ENCODE measurements at places on chromosomes 7 and 10.

GRCh38 chr10:47027784-47028260 lies 116.6 kb downstream of the PTPN20 start:
- DNase-seq: no peak

GRCh38 chr7:88042157-88042556 lies 108.1 kb downstream of the ADAM22 start:
- no peak for DNase-seq

DNA sequence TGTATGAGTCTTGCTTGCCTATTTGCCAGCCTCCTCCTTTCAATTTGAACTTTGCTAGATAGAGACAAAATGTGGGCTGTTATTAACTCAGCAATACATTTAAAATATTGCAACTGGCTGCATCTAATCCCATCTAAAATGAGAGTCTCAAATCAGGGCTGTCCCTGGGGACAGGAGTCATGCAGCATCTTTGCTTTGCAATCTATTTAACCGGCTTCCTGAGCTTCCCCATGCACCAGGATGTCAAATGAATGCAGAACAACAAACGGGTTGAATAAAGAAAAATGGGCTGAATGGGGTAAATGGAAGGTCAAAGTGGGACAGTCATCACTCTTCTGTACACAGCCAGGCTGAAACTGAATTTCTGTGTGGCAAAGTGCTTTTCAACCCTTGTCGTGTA lies 89.2 kb downstream of the AOAH start:
- DNase-seq: no peak

- DNase-seq: peak; percentile 55
Measured at GRCh38 chr7:134724606-134725005, 54.8 kb upstream of the CALD1 start.

DNA sequence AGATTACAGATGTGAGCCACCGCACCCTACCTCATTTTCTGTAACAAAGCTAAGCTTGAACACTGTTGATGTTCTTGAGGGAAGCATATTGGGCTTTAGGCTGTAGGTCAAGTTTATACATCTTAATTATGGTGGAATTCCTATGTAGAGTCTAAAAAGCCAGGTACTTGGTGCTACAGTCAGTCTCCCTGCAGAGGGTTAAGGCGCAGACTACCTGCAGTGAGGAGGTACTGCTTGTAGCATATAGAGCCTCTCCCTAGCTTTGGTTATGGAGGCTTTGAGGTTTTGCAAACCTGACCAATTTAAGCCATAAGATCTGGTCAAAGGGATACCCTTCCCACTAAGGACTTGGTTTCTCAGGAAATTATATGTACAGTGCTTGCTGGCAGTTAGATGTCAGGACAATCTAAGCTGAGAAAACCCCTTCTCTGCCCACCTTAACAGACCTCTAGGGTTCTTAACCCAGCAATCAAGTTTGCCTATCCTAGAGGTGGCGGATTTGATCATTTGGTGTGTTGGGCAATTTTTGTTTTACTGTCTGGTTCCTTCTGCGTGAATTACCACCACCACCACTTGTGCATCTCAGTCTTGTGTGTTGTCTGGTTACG lies 6.0 kb downstream of the PPIA start:
- no peak for DNase-seq

DNA sequence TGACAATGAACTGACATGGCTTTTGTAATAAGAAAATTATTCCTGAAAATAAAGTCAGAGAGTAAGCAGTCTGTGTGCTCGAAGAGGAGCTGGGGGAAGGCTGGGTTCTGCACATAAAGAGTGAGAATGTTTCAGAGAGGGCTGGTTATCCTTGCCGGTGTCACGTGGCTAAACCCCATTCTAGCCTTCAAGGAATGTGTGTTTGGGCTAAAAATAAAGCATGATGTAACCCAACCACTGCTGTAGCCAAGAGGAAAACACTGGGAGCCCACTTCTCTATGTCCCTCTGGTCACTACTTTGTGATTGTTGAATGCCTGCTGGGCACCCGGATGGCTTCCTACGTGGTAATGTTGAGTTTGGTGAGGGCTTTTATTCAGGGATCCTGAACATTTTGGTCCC lies 23.5 kb downstream of the WDFY4 start:
- DNase-seq: no peak

GRCh38 chr7:126210707-126211106 lies 1042.0 kb downstream of the GRM8 start:
- no peak for DNase-seq

DNA sequence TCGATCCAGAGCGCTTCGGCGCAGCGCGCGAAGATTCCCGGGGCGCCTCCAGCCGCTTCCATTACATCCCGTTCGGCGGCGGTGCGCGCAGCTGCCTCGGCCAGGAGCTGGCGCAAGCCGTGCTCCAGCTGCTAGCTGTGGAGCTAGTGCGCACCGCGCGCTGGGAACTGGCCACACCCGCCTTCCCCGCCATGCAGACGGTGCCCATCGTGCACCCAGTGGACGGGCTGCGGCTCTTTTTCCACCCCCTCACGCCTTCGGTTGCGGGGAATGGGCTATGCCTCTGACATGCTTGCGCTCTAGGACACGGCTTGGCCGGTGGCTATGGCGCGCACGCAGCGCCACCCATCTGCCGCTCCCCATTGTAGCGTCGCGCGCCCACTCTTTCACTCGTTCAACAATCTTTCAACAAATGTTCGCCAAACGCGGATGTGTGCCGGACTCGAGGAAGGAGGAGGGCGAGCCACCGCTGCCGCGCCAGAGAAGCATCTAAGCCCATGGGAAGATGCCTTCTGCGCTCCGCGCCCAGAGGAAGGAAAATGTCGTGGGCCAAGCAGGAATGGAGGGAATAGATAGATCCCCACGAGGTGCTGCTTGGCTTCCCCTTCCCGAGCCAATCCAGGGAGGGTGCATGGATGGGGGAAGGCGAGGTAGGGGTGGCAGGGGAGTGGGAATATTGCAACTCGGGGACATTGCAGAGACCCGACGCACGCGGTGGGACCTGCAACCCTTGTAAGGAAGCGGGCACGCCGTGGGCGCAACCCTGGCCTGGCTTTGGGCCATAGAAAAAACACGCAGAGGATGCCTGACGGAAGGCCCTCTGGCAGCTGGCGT lies 5.1 kb upstream of the CYP26A1 start:
- DNase-seq: no peak

GRCh38 chr7:46468753-46469356 lies 547.8 kb upstream of the IGFBP3 start:
- DNase-seq: peak; percentile 28

DNA sequence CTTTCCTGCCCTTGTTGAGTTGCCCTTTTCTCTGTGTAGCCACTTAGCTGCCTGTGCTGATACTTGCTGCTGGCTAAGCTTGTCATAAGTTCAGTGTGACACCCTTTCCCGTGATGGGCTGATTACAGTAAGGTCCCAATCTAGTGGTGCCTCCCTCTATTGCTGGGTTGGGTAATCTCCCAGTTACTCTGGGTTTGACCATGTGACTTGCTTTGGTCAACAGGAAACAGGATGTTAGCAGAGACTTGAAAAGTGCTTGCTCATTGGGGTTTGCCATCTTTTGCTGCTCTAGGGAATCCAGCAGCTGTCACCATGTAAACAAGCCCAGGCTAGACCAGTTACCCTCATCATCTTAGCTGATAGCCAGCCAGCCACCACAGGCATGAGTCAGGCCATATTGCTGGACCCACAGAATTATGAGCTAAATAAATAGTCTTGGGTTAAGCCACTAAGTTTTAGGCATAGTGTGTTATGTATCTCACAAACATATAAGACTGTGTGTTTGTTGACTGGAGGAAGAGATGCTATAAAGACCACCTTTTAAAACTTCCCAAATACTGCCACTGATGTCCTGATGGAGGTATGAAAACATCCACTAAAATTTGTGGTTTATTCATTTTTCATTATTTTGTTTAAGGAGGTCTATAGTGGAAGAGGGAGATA lies 4.0 kb upstream of the LEP start:
- DNase-seq: peak; percentile 48

DNA sequence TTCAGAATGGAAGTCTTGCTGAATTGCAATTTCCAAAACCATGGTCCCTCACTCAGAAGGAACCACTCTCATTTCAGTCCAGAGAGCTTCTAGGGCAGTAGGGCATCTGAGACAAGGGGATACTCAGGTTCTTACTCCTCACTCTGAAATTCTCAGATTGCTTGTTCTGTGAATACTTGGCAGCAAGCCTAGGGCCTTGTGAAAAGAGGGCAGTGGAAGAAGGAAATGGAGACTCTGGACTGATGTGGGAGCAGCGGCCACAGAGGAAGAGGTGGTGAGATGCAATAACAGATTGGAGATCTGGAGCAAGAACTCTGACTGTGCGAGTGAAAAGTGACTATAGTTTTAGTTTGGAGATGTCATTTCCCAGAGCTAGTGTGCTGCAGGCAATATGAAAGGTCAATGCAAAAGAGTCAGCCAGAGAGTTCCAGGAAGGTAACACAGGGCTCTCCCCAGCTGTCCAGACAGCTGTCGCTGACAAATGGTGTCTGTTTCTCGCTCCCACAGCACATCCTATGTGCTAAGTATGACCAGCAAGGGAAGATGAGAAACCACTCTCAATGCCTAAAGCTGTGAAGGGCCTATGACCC lies 291.6 kb upstream of the KIAA1217 start:
- DNase-seq: peak; percentile 6

DNA sequence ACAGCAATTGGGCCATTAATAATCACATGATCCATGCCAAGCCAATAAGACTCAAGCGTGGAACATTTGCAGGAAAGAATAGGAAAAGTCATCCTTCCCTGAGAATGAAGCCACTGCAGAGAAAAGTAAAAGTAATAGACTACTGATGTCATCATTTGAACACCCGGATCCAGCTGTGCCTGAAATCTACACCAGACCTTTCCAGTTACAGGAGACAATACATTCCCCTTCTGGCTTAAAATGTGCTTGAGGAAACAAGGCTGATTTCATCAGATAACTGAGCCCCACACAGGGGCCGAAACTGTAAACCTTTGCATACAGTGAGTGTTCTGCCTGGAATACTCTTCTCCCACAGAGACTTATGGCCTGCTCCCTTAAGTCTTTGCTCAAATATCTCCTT lies 232.8 kb downstream of the KCNMA1 start:
- no peak for DNase-seq

DNA sequence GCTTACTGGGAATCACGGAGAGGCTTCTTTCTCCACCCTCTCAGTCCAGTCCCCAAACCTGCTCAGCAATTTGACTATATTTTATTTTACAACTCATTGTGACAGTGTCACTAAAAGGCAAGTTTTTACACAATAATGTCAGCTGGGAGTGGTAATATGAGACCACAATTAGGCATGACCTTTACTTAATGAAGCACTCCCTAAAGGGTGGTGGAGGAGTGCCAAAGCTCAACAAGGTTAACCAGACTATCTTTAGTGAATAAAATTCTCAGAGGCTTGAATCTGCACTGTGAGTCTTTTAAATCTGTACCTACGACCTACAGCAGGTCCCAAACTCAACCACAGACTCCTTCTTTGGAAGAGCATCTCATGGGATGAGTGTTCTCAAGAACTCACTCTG lies 215.6 kb downstream of the TAX1BP1 start:
- DNase-seq: no peak

DNA sequence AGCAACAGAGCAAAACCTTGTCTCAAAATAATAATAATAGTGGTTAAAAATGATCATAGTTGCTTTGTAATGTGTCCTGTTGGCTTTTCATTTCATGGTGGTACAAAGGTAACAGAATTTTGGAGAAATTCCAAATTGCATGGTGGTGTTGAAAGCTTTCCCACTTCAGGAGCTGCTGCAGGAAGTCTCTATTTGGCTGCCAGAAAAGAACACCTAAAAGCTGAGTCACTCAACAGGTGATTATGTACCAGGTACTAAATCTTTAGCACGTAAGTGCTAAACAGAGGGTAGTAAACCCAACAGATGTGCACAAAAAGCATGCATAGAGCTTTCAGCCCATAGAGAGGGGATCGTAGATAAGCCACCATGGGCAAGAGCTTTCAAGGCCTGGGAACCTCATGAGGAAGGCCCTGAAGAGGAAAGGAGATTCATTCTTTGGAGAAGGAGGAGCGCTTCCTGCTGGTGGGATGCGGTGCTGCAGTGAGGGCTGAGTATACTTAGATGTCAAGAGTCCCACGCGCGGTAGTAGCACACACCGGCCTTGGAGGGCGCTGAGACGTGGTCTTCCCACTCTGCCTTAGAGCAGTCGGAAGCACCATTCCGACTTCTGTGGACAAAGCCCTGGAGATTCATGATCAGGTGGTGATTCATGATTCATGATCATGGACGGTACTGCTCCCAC lies 118.7 kb downstream of the RALA start:
- DNase-seq: peak; percentile 46

- DNase-seq: no peak
Measured at GRCh38 chr10:57102236-57102635, 741.2 kb upstream of the ZWINT start.

GRCh38 chr10:75062506-75063299 lies 48.8 kb upstream of the SAMD8 start:
- DNase-seq: no peak

DNA sequence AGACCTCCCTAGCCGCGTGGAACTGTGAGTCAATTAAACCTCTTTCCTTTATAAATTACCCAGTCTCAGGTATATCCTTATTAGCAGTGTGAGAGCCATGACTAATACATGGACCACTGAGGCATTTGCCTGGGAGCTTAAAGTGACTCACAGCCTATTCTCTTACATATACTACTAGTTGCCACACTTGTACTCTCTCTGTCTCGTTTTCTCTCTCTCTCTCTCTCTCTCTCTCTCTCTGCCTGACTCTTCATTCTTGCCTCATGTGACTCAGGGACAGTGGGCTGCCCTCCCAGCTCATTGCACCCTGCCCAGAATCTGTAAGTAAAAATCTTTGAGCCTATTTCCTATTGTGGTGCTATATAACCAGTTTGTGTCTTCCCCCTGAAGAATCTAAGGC lies 238.5 kb upstream of the MAGI2 start:
- DNase-seq: no peak

Measured in HT-29 (cell line).